ENCODE measurements at places on chromosomes 6 and 20. TPM values are rescaled to one million over a fixed set of nuclear protein-coding genes. Genes with fewer than 3 reads are reported as not detected.

DNA sequence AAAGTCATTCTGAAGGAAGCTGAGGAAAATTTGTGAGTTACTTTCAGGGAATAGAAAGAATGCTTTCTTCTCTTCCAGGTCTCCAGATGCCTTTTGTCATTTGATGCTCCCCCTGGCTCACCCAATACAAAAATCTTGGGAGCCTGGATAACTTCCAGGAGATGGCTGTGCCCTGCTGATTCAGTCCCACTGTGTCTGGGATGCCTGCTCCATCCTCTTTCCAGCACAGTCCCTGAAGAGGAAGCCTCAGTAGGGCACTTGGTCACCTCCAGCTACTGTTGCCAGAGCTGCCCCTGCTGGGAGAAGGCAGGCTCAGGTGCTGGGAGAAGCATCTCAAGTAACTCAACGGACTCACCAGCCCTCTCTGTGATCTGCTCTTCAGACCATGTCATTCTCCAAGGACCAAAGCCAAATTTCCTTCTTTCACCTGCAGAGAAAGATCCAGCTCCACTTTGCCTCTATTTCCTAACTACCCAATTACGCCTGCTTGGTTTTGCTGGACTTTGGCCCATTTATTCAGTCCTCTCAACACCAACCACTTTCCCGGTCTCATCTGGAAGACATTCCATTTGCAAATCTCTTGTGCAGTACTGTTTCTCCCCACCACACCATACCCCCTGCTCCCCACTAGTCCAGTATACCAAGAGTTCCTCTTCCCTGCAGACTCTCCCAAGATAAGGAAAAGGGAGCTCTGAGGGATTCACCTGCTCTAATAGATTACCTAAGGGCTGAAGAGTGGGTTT is 53.3 kb downstream of the SLC23A2 start:
- no peak for DNase-seq

GRCh38 chr6:34517461-34517881 is 38.7 kb downstream of the SPDEF start:
- no peak for DNase-seq

Gene TEAD3
- total RNA-seq: 30.5 TPM

DNA sequence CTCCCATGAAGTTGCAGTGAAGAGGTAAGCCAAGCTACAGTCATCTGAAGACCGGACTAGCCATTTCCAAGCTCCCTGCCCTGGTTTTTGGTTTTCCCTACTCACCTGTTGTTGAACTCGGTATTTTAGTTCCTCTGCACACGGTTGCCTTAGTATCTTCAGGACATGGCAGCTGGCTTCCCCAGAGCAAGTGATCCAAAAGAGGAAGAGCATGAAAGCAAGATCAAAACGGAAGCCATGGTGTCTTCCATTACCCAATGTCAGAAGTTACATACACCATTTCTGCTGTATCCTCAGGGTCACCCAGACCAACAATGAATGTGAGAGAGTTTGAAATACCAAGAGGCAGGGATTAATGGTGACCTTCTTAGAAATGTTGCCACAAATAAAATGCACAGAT is 276.6 kb upstream of the CNR1 start:
- DNase-seq: no peak

Gene PBOV1
- total RNA-seq: not detected

DNA sequence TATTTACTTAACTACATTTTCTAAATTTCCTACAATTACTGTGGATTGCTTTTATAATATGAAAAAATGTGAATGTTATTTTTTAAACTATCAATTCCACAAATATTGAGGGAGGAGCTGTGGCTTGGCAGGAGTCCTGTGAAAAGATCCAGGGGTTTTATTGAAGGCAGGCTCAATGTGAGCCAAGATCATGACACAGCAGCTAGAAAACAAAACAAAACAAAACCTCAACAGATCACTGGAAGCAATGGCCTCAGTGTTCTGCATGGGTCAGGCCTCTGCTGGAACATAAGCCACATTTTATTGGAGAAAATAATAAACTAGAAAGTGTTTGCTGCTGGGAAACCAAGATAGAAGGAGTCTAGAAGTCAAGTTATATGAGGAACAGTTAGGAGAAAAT is 19.4 kb upstream of the RCAN2 start:
- DNase-seq: no peak

DNA sequence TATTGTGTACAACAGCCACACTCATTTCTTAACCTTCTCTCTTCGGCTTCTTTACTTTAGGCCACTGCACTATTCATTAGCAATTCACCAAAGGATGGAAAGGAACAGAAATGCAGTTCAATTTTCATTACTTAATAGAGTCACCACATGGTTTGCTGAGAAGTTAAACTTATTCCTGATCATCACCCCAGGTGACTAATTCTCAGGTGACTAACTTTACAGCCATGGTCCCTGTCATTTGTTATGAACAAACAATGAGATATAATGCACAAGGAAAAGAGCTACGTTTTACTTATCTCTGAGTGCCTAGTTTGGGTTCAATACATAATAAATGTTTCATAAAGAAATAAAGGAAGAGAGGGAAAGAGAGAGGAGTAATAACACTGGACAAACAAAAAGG is 45.8 kb upstream of the DST start:
- no peak for DNase-seq

DNA sequence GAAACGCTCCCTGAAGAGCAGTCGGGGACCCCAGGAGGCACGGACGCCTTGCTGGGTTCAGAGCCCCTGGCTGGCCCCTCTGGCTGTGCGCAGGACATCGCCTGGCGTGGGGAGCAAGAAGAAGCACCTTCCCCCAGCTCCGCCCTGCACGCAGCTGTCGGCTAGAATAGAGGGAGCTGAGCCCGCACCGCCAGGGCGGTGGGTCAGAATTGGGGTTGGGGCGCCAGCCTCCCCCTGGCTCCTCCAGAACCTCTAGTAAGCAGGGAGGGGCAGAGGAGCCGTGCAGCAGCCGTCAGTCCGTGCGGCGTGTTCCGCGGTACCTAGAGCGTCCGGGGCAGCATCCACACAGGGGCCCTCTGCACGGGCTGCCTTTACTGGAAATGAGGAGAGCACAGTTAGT is 53.2 kb downstream of the KCNQ2 start:
- no peak for DNase-seq

Gene ADGB
- 0.19 TPM for total RNA-seq

- DNase-seq: no peak
These were observed 544 bp upstream of the TP53INP2 start for GRCh38 chr20:34703424-34704176.

Gene TRIM40
- total RNA-seq: not detected

DNA sequence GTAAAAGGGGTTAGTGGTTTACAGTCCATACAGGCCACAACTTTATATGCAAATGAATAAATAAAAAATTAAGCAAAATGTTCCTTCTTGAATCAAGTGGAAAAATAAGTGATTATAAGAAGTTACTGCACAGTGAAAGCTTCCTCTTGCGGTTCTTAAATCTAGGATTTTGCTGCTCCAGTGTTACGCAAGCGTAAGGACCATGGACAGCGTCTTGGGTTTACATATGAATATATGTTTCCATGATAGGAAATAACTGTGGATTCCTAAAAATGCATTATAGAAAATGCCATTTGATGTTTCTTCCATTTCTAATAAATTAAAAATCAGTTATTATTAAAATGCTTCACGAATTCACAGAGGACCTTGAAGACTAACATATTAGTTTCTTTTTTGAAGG is 176.6 kb upstream of the POU3F2 start:
- DNase-seq: no peak

DNA sequence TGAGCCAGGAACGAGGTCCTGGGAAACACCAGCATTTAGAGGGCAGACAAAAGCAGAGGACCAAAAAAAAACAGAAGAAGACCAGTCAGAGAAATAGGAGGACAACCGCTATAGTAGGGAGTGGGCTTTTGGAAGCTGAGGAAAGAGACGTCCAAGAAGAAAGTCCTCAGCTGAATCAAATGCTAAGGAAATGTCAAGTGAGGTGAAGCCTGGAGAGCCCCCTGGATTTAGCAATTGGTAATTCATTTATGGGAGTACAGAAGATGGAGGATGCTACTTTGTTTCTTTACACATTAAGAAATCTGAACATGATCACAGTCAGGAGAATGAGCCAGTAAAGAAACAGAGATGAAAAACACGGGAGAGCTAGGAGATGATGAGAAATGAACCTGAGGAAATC is 41.1 kb downstream of the LRP11 start:
- no peak for DNase-seq

Gene ULBP3
- total RNA-seq: 2.1 TPM

Gene EYS
- total RNA-seq: not detected

DNA sequence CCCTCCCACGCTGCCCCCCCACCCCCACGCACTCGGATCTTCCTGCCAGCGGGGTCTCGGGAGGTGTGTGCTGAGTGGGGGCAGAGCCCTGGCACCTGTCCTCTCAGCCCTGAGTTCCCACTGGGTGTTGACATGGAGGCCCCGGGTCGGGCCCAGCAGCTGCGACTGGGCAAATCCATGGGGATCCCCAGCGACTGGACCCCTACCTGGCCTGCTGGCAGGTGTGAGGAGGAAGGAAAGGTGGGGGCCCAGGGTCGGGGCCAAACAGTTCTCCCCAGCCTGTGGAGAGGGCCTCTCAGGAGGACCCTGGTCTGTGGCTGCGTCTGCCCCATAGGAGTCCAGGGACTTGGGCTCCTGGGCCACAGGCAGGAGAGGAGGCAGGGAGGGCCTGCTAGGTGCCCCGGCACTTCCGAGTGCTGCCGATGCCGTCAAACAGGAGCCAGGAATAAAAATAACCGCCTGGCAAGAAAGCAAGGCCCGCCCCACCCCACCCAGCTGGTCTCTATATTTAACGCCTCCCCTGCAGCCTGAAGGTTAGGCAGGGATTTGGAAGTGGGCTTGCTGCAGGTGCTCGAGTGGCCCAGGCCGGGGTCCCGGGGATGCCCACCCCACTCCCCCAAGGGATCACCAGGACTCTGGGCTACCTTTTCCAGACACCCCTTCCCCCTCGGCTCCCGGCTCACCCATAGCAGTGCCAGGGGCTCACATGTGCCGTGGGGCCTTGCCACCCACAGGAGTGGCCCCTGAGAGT is 1.4 kb upstream of the EEF1A2 start:
- no peak for DNase-seq

DNA sequence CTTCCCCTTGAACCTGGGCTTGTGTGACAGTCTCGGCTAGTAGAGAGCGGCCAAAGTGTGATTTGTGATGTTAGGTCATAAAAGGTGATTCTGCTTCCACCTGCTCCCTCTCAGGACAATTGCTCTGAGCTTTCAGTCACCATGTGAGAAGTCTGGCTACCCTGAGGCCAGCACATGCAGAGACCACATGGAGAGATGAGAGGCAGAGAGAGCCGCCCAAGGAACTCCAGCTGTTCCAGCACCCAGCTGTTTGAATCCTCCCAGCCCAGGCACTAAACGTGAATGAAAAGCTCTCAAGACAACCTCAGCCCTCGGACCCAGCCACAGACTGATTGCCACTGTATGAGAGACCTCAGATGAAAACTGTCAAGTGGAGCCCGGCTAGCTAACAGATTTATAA is 143.4 kb upstream of the EEF1E1 start:
- no peak for DNase-seq

GRCh38 chr6:15076565-15076964 is 169.3 kb upstream of the JARID2 start:
- DNase-seq: no peak

DNA sequence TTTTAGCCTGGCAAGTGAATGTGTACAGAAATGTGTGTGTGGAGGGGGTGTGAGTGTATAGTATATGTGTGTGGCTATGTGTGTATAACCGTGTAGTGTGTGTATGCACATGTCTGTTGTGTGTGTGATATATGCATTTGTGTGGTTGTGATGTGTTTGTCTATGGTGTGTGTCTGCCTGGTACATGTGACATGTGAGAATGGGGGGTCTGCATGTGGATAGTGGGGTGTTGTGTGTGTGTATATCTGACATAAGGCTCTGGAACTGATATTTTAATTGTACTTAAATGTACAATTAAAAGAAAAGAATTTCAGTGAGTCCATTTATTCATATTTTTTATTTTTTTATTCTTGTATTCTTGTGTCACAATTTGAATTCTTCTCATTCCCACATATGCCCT is 57.2 kb upstream of the CNR1 start:
- DNase-seq: no peak

DNA sequence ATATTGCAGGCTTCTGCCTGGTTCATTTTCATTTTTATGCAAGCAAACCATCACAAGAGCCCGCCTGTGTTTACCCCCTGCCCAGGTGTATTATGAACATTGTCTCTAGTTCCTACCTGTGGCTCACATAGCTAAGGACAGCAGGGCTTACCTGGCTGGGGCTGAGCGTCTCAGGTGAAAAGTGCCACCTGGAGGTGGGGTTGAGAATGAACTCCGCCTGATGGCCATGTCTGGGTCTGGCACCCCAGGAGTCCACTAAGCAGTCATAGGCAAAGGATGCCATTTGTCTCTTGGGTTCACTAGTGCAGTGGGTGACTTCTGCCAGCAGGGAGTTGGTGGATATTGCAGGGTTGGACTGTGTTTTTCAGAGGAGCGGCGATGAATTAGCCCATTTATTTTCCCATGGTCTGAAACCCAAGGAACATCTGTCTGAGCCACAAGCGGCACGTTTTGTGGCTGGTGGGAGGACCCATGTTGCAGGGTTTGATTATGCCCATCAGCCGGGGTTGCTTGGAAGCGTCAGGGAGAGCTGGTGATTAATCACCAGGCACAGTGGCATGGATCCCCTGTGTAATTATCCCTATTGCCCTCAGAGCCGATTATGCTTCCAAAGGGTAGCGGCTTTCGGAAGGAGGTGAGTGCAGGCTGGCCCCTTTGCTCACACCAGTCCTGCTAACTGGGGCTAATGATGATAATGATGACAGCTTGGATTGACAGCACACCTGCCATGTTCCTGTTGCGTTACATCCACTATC is 92.1 kb downstream of the CDH26 start:
- DNase-seq: no peak

- no peak for DNase-seq
These were observed 35.9 kb upstream of the TBC1D22B start for GRCh38 chr6:37221585-37222124.

Gene OR12D3
- total RNA-seq: not detected
